ENCODE measurements at places on chromosomes 2 and 18. TPM values are rescaled to one million over a fixed set of nuclear protein-coding genes. Genes with fewer than 3 reads are reported as not detected.

SLC4A3 gene
- total RNA-seq: 1.5 TPM

PROM2 gene
- 12.6 TPM for total RNA-seq

RIT2 gene
- not detected for total RNA-seq

REEP1 gene
- total RNA-seq: 29.3 TPM

OXER1 gene
- total RNA-seq: 4.1 TPM

CFC1 gene
- not detected for total RNA-seq

ACOXL gene
- not detected for total RNA-seq

NDUFAF7 gene
- 20.7 TPM for total RNA-seq

CACNB4 gene
- 13.7 TPM for total RNA-seq

VIL1 gene
- not detected for total RNA-seq

DOK6 gene
- 3.9 TPM for total RNA-seq

GRHL1 gene
- total RNA-seq: 50.3 TPM

CNDP1 gene
- not detected for total RNA-seq

FLACC1 gene
- 0.72 TPM for total RNA-seq

IL36G gene
- not detected for total RNA-seq

SNED1 gene
- total RNA-seq: 15.0 TPM

RUFY4 gene
- total RNA-seq: not detected

LYG1 gene
- 0.41 TPM for total RNA-seq

COX5B gene
- 344 TPM for total RNA-seq

UGT1A3 gene
- total RNA-seq: 0.51 TPM

RSAD2 gene
- total RNA-seq: 2.6 TPM

SDC1 gene
- total RNA-seq: 44.2 TPM

SS18 gene
- total RNA-seq: 88.4 TPM

TFCP2L1 gene
- 5.8 TPM for total RNA-seq

DYNC2LI1 gene
- total RNA-seq: 37.3 TPM

HOXD4 gene
- 1.5 TPM for total RNA-seq

AKAIN1 gene
- total RNA-seq: not detected

PSD4 gene
- total RNA-seq: 16.4 TPM

RNF144A gene
- total RNA-seq: 25.5 TPM

MC5R gene
- total RNA-seq: not detected

DES gene
- total RNA-seq: 5,232 TPM

CABYR gene
- total RNA-seq: 0.41 TPM

MC2R gene
- total RNA-seq: not detected

AGXT gene
- total RNA-seq: not detected

CHST10 gene
- total RNA-seq: 21.4 TPM

CDH20 gene
- total RNA-seq: 1.1 TPM
